Fibroblast of mammary gland (primary cell): ENCODE measurements at places on chromosomes 4 and X.

DNA sequence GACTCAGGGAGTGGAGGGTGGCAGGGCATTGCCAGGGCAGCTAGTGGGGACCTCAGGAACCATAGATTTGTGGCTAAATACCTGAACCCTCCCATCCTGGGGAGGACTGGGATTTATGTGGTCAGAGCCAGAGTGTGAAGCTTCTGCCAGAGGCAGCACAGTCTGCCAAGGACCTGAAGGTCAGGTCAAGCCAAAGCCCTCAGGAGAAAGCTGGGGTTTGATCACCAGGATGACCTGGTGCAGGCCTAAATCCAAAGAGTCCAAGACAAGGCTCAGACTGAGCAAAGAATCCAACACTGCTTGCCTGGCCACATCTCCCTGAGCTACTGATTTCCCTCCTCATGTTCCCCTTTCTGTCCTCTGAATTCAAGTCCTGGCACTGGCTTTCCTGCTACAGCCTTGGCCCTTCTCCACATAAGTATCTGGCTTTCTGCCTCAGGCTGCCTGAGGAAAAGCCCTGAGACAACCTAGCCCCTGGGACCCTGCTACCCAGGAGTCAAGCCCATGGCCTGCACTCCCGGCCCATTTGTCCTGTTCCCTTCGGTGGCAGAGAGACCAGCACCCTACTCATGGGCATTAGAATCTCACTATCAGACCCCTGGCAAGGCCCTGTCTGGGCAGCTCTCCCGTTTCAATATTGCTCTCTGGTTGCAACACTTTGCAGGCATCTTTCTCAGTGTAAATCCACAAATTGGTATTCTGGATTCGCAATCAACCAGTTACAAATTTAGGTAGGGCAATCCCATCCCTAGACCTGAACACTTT, 39.3 kb upstream of the SLC25A43 start:
- no peak for DNase-seq

GRCh38 chrX:85836868-85837267, 210.5 kb downstream of the CHM start:
- DNase-seq = peak; percentile 57

GRCh38 chrX:115018944-115019343, 1.5 kb upstream of the IL13RA2 start:
- DNase-seq = peak; percentile 72

GRCh38 chrX:112935029-112935428, 94.4 kb upstream of the AMOT start:
- no peak for DNase-seq
